RPMI7951 (cell line): ENCODE measurements at places on chromosomes 1 and 21.

DNA sequence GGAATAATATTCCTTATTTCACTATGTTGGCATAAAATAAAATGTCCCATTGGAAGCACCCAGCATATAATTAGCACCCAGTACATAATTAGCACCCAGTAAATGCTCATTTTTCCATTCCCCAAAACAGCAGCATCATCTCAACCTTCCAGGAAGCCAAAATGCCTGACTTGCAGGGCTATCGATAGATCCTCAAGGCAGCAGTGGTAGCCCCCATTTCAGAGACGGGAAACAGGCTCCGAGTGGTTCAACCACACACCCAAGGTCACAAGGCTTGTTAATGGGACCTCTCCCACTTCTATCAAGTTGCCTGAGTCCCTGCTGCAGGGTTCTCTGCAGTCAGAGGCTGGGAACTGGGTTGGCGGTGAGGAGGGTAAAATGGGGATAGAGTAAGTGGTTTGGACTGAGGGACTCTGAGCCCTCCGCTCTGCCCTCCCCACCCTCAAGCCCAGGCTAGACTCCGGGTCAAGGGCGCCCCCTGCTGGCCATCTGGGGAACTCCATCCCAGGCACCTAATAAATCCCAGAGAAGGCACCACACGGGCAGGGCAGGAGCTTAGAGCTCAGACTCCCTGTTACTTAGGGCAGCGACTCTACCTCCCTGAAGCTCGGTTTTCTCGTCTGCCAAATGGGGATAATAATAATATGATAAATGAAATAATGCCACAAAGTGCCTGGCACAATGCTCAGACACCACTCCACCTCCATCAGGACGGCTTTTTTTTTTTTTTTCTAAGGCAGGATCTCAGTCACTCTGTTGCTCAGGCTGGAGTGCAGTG is 21.9 kb upstream of the LAPTM5 start:
- peak; percentile 78 for DNase-seq

- DNase-seq = peak; percentile 84
Observed at GRCh38 chr1:91569411-91570119, 68.9 kb downstream of the CDC7 start.

DNA sequence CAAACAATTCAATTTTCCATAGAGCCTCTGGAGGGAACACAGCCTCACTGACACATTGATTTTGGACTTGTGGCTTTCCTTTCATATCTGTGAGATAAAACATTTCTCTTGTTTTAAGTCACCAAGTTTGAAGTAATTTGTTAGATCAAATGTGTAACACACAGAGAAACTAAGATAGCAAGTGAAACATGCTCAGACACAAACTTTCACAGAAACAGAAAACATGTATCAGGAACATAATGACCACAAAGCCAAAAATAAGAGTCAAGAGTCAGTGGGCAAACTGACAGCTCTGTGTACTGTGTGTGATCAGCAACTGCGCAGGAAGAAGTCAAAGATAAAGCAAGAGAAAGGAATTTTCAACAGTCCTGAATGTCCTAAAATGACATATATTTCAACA is 1237.5 kb downstream of the AMY1C start:
- no peak for DNase-seq

DNA sequence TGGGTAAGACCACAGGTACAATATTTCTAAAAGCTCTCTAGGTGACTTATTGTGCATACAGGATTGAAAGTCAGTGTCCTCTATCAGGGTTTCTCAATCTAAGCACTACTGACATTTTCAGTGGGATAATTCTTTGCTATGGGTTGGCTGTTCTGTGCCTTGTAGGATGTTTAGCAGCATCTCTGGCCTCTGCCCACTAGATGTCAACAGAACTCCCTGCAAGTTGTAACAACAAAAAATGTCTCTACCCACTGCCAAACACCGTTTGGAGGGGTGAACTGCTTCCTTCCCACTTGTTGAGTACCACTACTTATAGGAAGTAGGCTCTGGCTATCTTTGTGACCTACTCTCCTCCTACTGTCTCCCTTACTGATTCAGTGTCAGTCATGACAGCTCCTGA is 90.1 kb upstream of the ZRANB2 start:
- DNase-seq = no peak

DNA sequence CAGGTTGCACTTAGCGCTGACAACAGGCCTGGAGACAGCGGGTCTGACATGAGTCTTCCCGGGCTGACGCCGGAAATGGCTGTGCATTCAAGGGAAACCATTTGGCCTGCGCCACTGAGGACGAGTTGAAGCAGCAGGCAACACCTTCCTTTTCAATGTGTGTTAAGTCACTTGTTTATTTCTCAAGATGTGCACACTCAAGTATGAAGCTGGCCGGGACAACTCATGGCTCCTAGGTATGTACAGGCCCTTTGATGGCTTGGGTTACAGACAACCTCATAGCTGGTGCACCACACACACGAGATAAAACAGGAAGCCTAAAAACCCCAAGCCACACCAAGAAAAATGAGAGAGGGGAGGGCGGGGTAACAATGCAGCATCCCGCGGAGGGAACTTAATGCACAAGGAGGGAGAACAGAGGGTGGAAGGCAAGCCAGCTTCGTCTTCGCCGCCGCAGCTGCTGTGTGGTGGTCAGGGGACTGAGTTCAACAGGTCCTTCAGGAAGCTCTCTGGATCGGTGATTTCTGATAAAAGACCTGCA is 118.0 kb upstream of the IFFO2 start:
- no peak for DNase-seq

DNA sequence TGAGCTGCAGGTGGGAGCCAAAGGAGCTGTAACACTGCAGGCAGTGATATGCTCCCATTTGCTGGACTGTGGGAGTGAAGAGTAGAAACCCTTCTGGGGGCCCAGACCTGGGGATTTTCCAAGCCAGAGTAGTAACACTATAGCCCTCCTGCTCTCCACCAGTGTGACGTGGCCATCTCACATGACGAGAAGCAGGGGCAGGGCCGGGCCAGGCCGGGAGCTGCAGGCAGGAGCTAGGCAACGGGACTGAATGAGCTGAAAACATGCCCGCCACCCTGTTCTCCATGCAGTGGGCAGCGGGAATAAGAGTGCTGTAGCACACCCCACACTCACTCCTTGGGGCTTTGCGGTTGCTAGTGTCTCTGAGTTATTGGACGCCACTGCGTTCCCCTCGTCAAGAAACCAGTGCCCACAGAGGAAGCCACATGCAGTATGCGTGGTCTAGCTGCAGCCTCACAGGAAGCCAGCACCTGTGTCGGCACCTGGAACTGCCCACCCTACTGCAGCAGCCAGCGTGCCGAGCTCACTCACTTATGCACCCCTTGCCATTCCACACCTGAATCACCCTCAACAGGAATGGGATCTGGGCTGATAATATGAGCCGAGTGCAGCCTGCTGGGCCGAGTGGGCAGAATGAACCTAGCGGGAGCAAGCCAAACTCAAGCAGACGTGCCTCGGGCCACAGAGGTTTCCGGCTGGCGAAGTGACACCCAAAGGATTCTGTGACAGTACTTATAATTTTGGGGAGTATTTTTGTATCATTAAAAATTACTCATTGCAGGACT is 1389.6 kb downstream of the KCNT2 start:
- DNase-seq = no peak

DNA sequence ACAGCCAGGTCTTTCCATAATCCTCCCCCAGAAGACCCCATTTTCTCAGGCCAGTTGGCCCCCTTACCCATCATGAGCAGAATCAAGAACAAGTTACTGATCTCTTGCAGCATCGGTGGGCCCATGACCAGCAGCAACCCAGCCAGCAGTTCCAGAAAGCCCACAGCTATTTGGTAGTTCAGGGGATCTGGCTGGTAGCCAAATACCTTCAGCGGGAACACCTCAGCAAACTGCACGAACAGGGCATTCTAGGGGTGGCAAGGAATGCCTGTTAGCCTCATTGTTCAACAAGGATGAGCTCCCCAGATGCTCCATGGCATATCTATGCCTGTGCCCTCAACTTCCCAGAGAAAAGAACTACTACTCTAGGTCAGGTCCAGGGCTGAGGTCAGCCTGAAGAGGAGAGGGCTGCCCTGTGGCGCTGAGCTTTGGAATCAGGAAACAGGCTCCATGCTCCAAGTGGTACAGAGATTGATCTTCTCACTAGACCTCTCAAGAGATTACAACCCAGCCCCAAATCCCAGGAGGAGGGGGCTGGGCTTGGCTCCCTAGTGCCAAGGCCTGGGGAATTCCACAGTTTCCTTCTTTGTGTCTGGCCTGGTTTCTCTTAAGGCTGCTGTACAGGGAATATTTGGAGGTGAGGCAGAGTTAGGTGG is 1.3 kb downstream of the TMEM35B start:
- DNase-seq = no peak
